ENCODE measurements at places on chromosomes 11 and 22. TPM values are rescaled to one million over a fixed set of nuclear protein-coding genes. Genes with fewer than 3 reads are reported as not detected.
A peak's percentile ranks its signal among the peaks of the same experiment; 100 is the strongest.

GRCh38 chr11:21205205-21205604 is 535.8 kb downstream of the NELL1 start:
- DNase-seq, result no peak

Gene NRIP3
- total RNA-seq, result 3.2 TPM

GRCh38 chr11:75535071-75535470 is 9.3 kb upstream of the GDPD5 start:
- DNase-seq, result no peak

Gene PVALB
- not detected for total RNA-seq

- DNase-seq, result no peak
These were observed 80.9 kb downstream of the TIMP3 start for GRCh38 chr22:32882360-32882755.

DNA sequence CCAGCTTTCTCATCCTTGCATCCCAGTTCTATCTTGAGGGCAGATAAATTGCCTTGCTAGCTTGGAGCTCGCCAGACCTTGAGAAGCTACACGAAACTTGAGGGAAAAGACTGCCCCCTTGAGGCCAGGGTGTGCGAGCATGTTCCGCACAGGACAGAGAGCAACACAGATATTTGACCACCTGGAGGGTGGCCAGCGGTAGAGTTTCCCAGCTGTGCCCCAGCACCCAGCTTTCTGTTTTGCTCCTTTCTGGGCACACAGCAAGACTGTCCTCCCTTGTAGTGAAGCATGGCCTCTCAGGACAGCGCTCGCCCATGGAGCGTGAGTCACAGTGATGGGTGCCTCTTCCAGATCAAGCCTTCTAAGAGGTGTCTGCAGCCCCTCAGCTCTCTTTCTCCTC is 23.5 kb downstream of the SPATA19 start:
- DNase-seq, result peak; percentile 87

DNA sequence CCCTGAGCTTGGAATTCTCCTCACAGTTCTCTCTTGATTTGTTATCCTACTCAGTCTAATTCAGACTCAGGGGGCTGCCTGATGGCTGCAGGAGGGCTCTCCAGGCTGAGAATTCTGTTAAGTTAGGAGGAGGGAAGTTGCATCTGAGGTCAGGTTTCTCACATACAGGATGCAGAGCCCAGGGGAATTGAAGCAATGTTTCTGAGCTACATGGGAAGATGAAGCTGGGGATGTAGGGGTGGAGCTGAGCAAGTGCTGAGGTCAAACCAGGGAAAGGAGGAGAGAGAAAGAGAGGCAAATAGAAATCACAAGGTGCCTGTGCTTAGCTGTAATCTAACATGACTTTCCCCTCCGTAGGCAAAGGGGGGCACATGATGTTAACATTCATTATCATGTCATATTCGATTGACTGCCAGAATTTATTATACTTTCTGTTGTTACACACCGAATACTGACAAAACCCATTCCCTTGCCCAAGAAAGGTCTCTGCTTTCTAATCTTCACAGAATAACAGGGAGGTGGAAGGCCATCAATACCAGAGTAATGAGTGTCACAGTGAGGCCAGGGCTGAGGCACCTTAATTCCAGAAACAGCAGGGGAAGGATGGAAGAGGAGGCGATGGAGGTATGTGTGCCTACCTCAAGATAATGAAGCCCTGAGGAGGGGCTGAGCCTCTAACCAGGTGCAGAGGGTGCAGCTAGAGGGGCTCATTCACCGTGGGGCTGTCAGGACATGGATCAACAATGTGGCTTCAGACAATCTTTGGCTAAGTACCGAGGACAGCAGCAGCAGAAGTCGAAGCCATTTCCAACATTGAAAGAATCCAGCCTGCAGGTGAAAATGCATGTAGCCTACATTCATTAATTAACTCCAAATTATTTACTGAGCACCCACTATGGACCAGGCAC is 205.4 kb upstream of the SNX19 start:
- DNase-seq, result no peak

Gene MAJIN
- not detected for total RNA-seq

- no peak for DNase-seq
These were observed 50.5 kb downstream of the PARVG start for GRCh38 chr22:44231233-44231632.

Gene FGF4
- not detected for total RNA-seq

Gene LIF
- 13.4 TPM for total RNA-seq

GRCh38 chr11:71266114-71266833 is 13.9 kb upstream of the SHANK2 start:
- DNase-seq, result peak; percentile 59

Gene GRIK4
- total RNA-seq, result 1.6 TPM

DNA sequence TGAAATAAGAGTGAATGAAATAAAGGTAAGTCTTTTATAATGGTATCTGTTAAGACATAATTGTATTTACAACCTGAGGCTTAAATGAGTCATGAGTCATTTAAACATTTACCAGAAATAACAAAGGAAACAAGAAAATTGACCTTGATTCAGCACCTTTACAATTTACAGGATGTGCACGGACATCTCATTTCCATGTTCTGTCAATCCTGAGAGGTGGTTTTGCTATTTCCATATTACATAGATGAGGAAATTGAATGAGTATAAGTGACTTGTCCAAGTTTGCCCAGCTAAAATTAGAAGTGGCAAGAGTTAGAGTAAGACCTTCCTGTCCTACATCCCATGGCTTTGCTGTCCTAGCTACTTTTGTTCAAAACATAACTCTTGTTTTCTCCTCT is 89.1 kb downstream of the TRIM44 start:
- no peak for DNase-seq

Gene SCGB1A1
- not detected for total RNA-seq

DNA sequence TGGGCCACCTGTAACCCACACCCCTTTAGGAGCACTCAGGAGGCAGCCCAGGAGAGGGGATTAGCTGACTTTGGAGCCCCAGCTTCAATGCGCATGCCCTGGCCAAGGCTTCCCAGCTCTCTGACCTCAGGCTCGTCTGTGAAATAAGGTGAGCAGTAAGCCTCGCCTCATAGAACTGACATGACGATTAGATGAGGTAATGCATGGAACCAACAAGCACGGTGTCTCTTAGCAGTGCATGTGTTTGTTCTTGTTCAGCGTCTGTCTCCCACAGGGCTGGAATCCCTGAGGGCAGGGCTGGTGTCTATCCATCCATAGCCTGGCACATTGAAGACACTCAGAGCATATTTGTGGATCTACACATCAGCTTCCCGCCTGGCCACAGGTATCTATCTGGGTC is 415.4 kb downstream of the MN1 start:
- DNase-seq, result peak; percentile 49

DNA sequence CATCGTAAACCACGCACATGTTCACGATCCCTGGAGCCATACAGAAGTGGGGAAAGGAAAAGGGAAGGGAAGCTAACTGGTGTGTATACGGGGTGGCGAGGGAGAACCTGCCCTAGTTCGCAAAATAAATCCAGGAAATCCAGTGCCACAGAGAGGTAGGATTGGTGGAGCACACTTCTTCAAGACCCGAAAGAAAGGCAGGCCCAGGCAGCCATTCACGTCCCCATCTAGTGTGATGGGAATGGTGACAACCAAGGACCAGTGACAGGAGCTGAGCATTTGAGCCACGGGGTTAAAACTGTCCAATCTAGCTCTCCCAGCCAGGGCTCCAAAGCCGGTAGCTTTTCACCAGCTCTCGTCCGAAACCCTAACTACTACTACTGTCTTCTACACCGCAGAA is 53.7 kb downstream of the IGSF9B start:
- no peak for DNase-seq

DNA sequence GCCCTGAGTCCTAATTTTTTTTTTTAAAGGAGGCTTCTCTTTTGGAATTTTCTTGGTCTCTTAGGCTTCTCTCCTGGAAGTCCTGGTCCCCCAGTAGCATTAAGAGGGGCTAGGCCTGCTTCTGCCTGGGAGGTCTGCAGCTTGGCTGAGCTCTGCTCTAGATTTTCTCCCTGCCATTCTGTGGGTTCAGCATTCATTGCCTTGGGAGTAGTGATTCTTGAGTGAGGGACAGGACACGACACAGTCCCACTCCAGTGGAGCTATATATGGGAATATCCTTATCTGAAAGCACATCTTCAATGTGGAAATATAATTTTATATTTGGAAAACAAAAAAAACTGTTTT is 3.7 kb downstream of the IGSF22 start:
- DNase-seq, result no peak

Measured in hepatocyte (in vitro differentiated cells).